ENCODE measurements at places on chromosomes 4 and X.
A peak's percentile ranks its signal among the peaks of the same experiment; 100 is the strongest.

- no peak for DNase-seq
Measured at GRCh38 chrX:39043838-39044550, 242.7 kb downstream of the MID1IP1 start.

DNA sequence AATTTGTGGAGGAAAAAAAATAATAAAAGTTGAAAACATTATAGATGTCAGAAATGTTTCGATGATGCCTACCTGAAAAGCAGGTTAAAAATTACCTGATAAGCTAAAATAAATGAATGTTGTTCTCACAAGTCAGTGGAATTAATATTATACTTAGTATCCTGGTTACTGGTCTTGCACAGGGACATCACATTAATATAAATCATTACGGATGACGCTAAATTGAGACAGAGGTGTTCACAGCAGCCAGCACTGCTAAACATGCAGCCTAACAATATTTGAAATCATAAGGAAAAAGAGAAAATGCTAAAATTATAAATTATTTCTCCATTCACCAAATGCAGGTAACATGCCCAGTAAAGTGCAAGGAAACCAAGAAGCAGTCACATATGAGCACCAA lies 1130.0 kb downstream of the STPG2 start:
- DNase-seq, result no peak

- DNase-seq, result no peak
Measured at GRCh38 chr4:55636656-55636999, 530 bp upstream of the NMU start.

GRCh38 chr4:168667921-168668320 lies 171.1 kb downstream of the PALLD start:
- DNase-seq, result no peak

DNA sequence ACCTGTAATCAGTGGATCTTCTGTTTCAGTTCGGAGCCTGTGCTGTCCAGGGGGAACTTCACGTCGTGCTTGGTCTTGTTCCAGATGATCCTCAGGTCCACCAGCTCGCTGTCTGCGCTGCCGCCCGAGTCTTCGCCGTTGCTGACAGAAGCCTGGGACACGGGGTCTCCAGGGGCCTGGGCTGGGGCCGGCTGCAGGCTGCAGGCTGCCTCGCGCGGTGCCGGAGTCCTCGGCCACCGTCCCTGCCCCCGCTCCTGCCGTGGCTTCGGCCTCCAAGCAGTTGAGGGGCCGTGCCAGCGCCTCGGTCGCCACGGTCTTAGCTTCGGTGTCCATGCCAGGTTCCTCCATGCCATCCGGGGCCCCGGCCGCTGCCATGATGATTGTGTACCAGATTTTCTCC lies 37.3 kb upstream of the CCNI start:
- no peak for DNase-seq

- DNase-seq, result no peak
Measured at GRCh38 chrX:47456080-47456479, 26.9 kb downstream of the ZNF41 start.

DNA sequence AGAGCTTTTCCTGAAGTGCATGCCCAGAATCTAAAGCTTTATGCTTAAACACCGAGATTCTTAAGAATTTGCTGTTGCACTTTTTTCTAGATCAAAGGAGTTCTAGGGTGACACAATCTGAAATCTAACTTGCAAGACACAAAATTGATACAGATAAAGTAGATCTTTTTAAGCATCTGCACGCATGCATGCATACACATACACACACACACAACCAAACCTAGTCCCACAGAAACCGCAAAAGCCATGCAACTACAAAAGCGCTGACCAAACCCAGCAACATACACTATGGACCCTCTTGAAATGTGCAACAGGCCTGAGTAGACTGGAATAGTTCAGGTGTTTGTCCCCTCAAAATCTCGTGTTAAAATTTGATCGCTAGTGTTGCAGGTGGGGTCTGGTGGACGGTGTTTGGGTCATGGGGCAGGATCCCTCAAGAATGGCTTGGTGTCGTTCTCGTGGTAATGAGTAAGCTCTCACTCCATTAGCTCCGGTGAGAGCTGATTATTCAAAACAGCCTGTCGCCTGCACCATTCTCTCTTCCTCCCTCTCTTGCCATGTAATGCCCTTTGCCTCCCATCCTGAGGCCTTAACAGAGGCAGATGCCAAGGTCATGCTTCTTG lies 52.7 kb downstream of the IRF2 start:
- no peak for DNase-seq

DNA sequence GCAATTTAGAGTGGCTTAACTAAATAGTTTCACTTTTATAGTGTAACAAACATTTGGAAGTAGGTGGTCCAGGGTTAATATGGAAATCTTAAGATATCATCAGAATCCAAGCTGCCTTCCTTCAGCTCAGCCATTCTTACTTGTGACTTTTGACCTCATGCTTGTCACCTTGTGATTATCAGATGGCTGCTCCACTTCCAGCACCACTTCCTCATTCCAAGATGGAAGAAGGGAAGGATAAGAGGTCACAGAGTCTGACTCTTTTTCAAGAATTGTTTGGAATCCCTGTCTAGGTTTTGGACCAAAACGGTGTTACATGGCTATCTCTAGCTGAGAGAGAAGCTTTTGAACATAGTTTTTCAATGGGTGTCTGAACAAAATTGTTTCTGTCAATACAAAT lies 39.9 kb downstream of the MTTP start:
- DNase-seq, result no peak

DNA sequence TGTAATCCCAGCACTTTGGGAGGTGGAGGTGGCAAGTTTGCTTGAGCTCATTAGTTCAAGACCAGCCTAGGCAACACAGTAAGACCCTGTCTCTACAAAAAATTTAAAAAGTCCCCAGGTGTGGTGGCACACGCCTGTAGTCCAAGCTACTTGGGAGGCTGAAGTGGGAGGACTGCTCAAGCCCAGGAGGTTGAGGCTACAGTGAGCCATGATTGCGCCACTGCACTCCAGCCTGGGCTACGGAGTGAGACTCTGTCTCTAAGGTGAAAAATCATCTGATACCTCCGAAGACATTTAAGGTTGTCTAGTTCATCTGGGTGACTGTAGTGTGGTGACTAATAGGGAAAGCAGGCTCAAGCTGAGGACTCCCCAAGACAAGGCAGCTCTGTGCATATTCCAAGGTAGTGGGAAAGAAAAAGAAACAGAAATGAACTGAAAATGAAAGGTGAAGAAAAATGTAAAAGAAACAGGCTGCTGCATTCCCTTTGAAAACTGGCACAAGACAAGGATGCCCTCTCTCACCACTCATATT lies 23.3 kb downstream of the FRYL start:
- no peak for DNase-seq

GRCh38 chrX:8306291-8306925 lies 135.3 kb upstream of the VCX2 start:
- DNase-seq, result no peak

DNA sequence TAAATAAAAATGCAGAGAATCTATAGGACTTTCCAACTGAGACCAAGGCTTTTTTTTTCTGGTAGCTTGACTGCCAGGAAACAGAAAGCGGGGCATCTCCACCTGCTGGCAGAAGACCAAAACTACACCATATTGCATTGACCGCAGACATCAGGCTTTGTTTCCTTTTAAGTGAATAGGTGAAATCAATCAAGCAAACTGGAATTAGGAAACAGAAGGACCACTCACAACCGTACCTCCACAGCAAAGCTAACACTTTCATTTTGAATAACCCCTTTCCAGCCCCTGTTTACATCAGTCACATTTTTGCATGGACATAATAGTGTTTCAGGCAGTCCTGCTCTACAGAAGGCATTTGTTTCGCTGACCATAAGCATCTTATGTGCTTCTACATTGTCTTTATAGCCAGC lies 218.2 kb downstream of the IDS start:
- peak; percentile 49 for DNase-seq

- DNase-seq, result peak; percentile 22
Measured at GRCh38 chrX:22314211-22314610, 41.5 kb downstream of the CBLL2 start.

GRCh38 chr4:78610546-78611214 lies 59.1 kb downstream of the ANXA3 start:
- peak; percentile 70 for DNase-seq

GRCh38 chrX:95332530-95332929 lies 1352.1 kb upstream of the DIAPH2 start:
- no peak for DNase-seq

- DNase-seq, result peak; percentile 66
Measured at GRCh38 chr4:147326591-147326990, 154.3 kb upstream of the EDNRA start.

- DNase-seq, result no peak
Measured at GRCh38 chr4:40000711-40001110, 23.0 kb upstream of the PDS5A start.

GRCh38 chr4:70925899-70926635 lies 23.9 kb downstream of the MOB1B start:
- DNase-seq, result no peak

GRCh38 chr4:12445711-12446235 lies 1017.1 kb upstream of the HS3ST1 start:
- no peak for DNase-seq

- DNase-seq, result no peak
Measured at GRCh38 chrX:76919761-76920160, 492.3 kb downstream of the MAGEE1 start.

GRCh38 chr4:152424977-152425376 lies 110.9 kb downstream of the FBXW7 start:
- DNase-seq, result no peak

- no peak for DNase-seq
Measured at GRCh38 chrX:106042296-106042695, 3.8 kb upstream of the SERPINA7 start.

DNA sequence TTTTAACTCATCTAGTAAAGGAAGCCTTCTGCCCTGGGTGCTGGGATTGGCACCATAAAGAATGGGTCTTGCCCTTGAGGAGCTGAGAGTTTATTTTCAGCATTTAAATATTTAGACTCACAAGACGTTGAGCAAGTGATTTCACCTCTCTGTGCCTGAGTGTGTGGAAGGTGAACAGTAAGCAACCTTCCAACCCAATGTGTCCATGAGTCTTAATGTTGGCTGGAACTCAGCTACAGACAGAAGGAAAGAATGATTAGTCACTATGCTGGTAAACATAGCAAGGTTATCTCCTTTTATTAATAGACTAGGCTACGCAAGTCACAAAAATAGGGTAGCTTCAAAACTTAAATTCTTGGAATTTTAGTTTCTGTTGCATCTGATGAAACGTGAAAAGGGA lies 277.4 kb upstream of the GATB start:
- DNase-seq, result no peak

GRCh38 chr4:15109600-15109999 lies 107.3 kb downstream of the CPEB2 start:
- DNase-seq, result no peak

- DNase-seq, result no peak
Measured at GRCh38 chrX:20063716-20064351, 52.9 kb downstream of the MAP7D2 start.

- DNase-seq, result peak; percentile 36
Measured at GRCh38 chr4:25258980-25259578, 25.2 kb downstream of the PI4K2B start.

DNA sequence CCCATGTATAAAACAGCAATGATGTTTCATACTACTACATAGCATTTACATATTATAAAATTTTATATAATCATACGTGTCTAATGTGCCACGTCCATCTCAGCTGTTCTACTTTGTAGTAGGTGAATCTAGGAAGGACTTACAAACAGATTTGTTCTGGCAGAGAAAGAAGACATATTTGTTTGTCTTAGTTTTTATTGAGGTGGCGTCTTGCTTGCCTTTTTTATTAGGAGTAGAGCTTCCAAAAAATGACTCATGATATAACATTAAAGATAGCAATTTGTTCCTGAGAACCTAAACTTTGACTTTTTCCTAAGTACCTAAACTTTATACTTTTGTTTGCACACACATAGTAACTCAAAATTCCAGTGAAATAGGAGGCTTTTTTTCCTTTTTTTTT lies 64.6 kb downstream of the CLDN22 start:
- DNase-seq, result no peak

GRCh38 chrX:2185341-2186082 lies 315.3 kb downstream of the DHRSX start:
- DNase-seq, result no peak

GRCh38 chr4:41022116-41022515 lies 192.2 kb downstream of the APBB2 start:
- peak; percentile 93 for DNase-seq

GRCh38 chr4:76388160-76388908 lies 32.6 kb downstream of the CCDC158 start:
- no peak for DNase-seq

DNA sequence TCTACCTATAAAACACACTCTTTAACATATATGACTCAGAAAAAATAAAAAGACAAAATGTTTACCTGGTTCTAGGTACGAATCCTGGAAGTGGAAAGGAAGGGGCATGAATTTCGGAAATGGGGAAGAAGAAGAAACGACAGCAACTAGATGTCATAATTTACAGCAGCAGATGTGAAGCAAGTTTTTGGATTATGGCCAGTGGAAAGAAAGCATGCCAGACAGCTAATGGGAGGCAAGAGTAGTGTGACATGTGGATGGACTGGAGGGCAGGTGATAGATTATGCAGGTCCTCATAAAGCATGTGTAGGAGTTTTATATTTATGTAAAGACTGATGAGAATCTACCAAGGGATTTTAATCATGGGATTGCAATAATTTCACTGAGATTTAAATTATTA lies 279.0 kb upstream of the TACR3 start:
- no peak for DNase-seq

- no peak for DNase-seq
Measured at GRCh38 chr4:131534944-131535645, 1614.0 kb upstream of the PCDH10 start.

- no peak for DNase-seq
Measured at GRCh38 chr4:9964879-9965278, 56.4 kb downstream of the SLC2A9 start.

GRCh38 chrX:42515939-42516338 lies 262.0 kb downstream of the PPP1R2C start:
- DNase-seq, result peak; percentile 32

- DNase-seq, result no peak
Measured at GRCh38 chrX:39437670-39438441, 636.6 kb downstream of the MID1IP1 start.

GRCh38 chrX:39164212-39164611 lies 363.0 kb downstream of the MID1IP1 start:
- DNase-seq, result no peak

- DNase-seq, result no peak
Measured at GRCh38 chrX:13742397-13743176, 8.0 kb downstream of the OFD1 start.

GRCh38 chr4:145315811-145316225 lies 135.4 kb upstream of the OTUD4 start:
- DNase-seq, result peak; percentile 18
